NCI-H187 (cell line): ENCODE measurements at places on chromosomes 5 and 9.

DNA sequence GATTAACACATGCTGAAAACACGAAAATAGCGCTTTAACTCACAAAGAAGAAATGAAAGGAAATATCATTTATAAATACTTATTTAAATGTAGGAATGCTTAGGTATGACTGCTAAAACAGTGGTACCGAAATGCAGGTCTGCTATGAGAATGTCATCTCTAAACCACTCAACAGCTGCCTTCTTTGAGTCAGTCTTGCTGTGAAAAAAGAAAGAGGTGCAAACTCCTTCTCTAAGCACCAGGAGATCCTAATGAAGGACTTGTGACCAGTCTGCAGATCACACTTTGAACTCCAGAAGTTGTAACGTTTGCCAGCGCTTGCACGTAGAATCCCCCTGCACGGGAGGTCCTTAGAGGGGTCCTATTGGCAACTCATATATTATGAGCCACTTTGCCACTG is 86.6 kb downstream of the TRIO start:
- no peak for DNase-seq

DNA sequence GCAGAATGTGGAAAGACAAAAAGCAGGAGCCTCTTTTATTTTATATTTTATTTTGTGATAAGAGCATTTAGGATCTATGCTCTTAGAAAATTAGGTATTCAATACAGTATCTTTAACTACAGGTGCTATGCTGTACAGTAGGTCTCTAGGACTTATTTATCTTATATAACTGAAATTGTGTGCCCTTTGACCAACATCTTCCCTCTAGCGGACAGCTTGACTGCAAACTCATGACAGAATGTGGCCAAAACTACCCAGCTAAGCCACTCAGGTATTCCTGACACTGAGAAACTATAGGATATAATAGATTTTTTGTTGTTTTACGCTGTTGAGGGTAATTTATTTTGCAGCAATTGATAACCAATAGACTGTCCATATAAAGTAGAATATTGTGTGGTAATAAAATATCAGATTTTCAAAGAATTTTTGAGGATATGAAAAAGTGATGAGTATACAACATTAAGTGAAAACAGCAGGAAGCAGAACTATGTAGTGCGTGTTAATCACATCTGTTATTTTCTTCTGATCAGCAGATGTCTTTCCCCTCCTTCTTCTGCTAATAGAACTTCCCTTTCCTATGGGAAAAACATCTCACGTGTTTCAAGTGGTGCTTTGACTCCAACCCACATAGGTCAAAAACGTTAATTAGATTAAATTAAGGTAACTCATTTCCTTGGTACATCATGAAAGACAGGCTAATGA is 69.9 kb upstream of the SELENOP start:
- DNase-seq = no peak

DNA sequence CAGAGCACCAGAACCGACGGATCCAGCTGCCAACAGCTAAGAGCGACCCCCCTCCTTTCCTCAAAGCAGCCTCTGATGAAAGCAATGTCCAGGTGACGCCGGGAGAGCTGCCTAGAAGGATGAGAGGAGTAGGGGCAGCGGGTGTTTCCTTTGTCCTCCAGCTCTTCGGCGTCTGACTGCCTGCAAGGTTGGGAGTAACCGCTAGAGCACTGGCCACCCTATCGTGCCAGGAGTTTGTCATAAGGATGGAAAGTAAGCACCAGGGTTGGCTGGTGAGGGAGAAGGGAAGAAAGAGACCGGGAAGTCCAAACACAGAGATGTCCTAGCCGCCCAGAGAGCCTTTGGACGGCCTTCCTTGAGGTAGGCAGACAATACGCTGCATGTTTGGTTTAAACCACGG is 10.8 kb downstream of the MRPL36 start:
- DNase-seq = no peak

DNA sequence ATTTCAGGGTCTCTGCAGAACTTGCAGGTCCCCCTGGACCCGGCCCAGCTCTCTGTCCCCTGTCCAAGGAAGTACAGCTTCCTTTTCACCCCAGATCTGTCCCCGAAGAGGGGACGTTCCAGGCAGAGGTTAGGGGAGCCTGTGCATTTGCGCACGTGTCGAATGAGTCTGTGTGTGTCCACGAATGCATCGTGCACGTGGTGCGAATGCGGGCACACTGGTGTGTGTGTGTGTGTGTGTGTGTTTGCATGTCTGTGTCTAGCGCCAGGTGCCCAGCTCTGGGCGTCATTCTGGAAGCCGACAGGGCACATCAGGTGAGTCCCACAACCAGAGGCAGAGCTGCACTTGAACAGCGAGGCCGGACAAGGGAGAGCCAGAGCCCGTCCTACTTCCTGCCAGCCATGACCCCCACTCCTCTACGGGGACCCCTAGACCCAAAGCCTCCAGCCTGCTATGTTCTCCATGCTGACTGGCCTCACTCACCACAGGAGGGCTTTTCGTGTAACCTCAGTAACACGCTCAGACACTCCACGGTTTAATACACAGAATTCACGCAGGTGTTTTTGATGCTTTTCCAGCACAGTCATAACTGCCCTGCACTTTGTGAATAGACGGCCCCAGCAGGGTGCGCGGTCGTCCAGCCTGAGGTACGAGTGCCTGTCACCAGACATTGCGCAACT is 41.3 kb upstream of the CACNA1B start:
- no peak for DNase-seq

DNA sequence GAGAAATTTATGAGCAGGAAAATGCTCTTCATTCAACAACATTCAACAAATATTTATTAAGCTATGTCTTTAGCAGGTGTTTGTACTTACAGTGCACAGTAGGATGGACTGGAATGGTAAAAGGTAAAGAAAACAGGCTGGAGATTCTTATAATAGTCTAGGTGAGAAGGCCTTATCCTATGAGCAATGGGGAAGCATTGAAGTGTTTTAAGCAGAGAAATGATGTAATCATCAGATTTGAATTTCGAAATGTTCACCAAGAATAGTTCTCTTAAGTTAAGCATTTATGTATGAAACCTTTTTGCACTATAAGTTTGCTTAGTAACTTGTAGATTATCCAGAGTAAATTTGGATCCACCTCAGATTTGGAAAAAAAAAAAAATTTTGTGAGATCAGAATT is 209.3 kb downstream of the NR3C1 start:
- DNase-seq = no peak

GRCh38 chr5:15023846-15024245 is 152.3 kb upstream of the ANKH start:
- no peak for DNase-seq

- DNase-seq = no peak
Observed at GRCh38 chr9:7984203-7984602, 184.6 kb upstream of the DMAC1 start.

GRCh38 chr5:74275171-74275992 is 365.1 kb downstream of the ENC1 start:
- DNase-seq = no peak

- DNase-seq = no peak
Observed at GRCh38 chr9:28976684-28977083, 1403.4 kb upstream of the C9orf72 start.

- DNase-seq = no peak
Observed at GRCh38 chr5:24365406-24365805, 279.4 kb downstream of the CDH10 start.

GRCh38 chr5:73687357-73687756 is 61.4 kb downstream of the ARHGEF28 start:
- DNase-seq = no peak

GRCh38 chr5:78806544-78806943 is 158.0 kb upstream of the LHFPL2 start:
- no peak for DNase-seq

GRCh38 chr5:94125107-94125506 is 383.7 kb upstream of the POU5F2 start:
- no peak for DNase-seq

DNA sequence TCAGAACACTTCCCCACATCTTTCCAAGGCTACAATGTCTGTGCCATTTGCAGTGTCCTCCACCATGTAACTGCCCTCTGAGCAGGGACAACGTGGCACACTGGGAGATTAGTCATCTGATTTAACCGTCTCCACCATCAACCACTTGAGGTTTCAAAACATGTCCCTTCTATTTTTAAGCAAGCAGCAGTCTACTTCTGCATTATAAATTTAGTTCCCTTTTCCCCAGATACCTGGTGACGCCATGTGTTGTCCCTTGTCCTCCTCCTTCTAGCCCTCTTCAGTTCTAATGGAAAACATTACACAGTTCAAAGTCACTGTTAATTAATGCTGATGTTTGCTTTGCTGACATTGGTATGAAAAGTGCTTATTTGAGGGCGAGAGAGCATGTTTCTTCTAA is 52.8 kb downstream of the ATP10B start:
- DNase-seq = peak; percentile 82

DNA sequence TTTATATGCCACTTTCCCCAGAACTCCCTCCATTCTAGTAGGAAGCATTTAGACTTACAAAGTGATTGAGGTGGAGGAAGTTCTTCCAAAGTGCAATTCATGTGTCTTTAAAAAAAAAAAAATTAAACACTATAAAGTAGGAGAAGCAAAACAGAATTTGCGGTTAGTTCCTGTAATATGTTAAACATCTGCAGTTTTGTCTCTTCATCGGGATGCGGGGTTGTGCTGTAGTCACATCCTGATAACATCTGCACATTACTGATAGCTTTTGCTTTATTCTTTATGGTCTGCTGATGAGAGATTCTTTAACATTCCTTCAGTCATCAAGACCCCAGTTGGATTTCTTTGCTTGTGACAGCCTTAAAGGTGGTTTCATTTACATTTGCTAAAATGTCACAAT is 694.3 kb downstream of the NR2F1-AS1 start:
- no peak for DNase-seq

DNA sequence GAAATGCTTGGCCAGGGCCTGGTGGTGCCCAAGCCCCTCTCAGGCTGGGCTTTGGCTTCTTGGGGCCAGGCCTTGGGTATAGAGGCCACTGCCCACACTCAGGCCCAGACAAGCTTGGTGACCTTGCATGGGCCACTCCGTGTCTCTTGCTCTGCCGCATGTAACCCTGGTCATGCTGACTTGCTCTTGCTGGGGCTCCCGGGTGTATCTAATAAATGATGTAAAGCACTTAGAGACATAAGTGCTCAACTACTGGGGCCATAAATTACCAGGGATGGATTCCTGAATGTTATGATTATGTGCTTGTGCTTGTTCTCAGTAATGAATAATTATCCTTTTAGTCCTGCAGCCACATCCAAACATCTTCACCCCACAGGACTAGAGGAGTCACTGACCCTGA is 54.0 kb downstream of the C5orf15 start:
- DNase-seq = no peak

- no peak for DNase-seq
Observed at GRCh38 chr5:145978171-145978570, 41.8 kb downstream of the SH3RF2 start.

DNA sequence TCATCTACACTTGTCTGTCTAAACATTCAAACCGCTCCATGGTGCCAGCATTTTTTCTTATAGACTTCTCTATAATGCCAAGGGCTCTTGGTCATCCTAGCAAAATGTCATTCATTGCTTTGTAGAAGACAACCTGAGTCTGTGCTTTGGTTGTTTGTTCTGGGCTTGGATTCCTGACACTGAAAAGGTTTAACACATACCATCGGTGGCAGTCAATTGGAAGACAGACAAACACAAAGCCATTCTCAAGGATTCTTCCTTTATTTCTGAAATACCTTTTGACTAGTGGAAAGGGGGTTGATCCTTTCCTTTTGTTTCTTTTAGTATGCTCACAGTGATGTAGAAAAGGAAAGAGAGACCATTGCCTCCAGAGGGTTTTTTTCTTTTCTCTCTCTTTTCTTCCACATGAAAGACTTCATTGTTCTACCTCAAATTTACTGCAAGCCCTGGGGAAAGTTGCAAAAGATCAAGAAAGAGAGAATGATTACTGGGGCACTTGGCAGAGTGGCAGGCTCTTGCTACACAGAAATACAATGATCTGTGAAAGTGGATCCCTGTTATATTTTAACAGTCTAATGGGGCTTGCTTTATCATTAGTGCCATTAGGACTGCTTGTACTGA is 66.4 kb upstream of the TMC1 start:
- DNase-seq = no peak

DNA sequence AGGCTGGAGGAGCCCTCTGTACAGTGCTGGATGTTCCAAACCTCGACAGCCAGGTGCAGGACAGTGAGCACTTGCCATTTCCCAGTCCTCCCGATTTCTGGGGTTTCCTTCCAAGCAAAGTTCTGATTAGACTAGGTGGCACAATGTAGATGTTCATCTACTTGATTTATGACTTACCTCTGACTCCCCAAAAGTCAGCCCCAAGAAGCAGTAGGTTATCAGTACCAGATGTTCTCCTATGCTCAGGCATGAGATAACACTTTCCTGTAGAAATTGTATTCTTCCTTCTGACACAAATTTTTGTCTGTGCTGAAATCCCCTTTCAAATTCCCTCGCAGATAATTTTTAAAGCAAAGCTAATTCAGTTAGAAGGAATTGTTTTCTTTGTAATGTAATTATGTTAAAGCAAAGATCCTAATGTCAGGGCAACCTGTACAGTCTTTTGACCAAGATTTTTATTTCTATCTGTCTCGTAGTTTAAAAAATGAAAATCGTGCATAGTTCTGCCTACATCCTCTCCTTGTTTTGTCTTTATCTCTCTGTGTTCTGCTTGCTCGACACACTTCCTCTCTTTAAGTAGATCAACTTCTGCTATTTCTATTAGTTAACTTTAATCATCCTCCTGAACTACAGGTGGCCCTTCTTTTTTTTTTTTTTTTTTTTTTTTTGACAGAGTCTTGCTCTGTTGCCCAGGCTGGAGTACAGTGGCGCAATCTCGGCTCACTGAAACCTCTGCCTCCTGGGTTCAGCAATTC is 102.4 kb upstream of the PJA2 start:
- DNase-seq = no peak

- no peak for DNase-seq
Observed at GRCh38 chr9:8585036-8585435, 785.5 kb upstream of the DMAC1 start.

GRCh38 chr5:37208883-37209797 is 40.0 kb downstream of the CPLANE1 start:
- no peak for DNase-seq

- DNase-seq = no peak
Observed at GRCh38 chr9:21550392-21550791, 68.3 kb upstream of the IFNE start.

DNA sequence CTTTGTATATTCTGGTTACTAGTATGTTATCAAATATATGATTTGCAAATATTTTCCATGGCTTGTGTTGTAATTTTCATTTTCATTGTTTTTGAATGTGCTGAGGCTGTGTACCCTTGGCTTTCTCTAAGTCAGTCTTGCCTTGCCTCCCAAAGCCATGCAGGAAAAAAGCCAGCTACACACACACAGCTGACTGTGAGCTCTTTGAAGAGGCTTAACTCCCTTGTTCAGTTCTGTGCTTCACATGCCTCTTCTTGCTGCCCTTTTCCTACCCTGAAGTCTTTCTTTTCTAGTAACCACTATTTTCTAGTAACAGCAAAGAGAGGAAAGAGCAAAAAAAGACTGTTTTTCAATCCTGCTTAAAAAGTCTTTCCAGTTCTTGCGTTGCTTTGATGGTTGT is 53.9 kb downstream of the KCNN2 start:
- no peak for DNase-seq

GRCh38 chr9:72477930-72478518 is 43.4 kb upstream of the TMC1 start:
- DNase-seq = no peak
